CD4-positive, alpha-beta T cell treated with Interleukin-15 for 1 hour (primary cell): ENCODE measurements at places on chromosomes 5 and 9.

DNA sequence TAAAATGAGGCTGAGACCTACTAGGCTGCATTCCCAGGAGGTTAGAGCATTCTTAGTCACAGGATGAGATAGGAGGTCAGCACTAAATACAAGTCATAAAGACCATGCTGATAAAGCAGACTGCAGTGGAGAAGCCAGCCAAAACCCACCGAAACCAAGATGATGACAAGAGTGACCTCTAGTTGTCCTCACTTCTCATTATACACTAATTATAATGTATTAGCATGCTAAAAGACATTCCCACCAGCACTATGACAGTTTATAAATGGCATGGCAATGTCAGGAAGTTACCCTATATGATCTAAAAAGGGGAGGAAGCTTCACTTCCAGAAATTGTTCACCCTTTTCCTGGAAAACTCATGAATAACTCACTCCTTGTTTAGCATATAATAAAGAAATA lies 88.6 kb downstream of the PLPPR1 start:
- DNase-seq = no peak

GRCh38 chr5:75654693-75655295 lies 43.5 kb downstream of the ANKDD1B start:
- no peak for DNase-seq

DNA sequence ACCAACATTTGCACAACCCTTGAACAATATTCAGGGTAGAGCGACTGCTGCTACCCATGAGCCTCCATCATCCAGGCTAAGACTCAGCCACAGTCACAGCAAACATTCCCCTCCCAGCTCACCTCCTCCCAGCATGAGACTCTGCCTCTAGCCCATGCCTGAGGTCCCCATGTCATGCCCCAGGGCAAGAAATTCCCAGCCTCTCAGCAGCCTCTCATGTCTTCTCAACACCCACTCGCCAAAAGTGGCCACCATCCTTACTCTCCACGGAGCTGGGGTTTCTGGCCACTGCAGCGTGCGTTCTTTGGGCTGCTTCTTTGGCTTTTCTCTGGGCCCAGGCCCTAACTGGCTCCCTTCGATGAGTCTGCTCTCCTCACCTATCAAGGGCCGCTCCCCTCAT lies 82.2 kb downstream of the NSUN2 start:
- no peak for DNase-seq

GRCh38 chr9:109880276-109881169 lies 100.5 kb downstream of the PALM2AKAP2 start:
- DNase-seq = no peak

DNA sequence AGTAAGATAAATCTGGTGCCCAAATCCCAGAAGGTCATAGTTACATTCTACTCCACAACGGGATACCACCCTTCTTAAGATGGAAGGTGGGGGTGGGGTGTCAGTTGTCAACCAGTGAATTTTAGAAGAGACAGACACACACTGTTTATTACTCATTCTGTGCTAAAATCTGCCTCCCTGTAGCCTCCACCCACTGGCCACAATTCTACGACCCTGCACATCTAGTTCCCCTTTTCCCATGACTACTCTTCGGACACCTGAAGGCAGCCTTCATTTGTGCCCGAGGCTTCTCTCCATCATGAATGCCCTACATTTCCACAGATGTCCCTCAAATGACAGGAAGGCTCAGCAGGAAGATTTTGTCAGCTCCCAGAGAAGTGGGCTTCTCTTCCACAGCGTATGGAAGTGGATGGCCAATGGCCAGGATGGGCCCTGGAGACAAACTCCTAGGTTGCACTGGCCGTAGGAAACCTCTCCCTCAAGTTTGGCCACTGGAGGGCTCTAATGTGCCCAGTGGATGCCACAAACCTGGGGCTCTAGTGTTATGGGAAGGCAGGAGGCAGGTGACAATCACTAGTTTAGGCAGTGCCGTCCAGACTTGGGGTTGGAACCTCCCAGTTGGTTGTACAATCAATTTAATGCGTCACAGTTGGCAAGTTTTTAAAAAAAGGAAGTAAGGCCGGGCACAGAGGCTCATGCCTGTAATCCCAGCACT lies 46.6 kb downstream of the PTPN3 start:
- DNase-seq = no peak

DNA sequence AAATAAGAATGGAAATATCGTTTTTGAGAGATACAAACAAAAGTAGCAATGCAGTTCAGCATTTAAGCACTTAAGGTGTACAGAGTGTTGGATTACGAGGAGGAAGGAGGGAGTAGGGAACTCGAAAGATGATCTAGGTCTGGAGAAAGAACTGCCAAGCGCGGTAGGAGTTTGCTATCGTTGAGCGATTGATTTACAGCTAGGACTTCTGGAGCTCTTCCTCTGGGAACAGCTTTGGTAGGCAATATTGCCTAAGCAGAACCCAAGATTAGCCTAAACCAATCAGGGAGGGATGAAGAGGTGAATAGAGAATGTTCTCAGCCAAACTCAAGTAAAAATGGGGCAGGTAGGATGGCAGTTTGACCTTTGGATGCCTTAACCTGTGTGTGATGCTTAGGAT lies 965 bp downstream of the CLTA start:
- no peak for DNase-seq

DNA sequence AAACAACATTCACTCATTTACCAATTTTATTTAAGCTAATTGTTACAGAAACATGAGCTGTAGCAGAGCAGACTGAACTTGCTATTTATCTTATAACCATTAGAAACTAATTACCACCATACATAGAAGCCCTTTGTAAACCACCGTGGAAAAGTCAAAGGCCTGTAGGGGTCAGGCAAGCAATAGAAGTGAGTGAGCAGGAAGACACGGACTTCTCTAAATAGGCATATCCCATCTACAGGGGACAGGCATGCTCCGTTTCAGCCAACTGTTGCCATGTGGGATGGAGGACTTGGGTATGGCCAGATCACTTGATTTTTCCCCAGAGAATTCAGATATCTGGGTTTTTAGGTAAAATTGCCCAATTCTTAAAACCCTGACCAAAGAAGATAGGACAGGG lies 44.8 kb downstream of the PRRC1 start:
- no peak for DNase-seq

- DNase-seq = no peak
These were observed 13.4 kb upstream of the JADE2 start for GRCh38 chr5:134511796-134512660.

DNA sequence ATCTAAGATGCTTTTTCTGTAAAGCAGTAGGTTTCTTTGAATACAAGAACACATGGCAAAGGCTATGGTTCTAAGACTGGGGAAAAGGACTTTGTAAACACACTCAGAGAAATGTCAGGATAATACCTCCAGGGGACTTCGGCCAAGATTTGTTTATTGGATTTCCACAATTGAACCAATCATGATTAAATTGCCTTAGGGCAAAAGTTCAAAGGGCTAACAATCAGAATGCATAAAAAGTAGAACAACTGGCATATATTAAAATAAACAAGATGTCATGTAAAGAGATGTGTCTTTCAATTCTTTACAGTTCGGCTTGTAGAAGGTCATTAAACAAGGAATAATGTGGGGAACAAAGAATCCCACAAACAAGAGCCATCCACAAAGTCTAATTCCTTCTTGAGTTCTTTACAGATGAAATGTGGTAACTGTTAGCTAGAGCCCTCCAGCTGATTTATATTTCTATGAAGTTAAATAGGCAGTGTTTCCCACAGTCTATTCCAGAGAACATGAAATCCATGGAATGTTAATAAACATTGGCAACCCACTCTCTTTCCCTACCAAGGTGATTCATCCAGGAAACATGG lies 565.5 kb downstream of the ZNF608 start:
- no peak for DNase-seq

DNA sequence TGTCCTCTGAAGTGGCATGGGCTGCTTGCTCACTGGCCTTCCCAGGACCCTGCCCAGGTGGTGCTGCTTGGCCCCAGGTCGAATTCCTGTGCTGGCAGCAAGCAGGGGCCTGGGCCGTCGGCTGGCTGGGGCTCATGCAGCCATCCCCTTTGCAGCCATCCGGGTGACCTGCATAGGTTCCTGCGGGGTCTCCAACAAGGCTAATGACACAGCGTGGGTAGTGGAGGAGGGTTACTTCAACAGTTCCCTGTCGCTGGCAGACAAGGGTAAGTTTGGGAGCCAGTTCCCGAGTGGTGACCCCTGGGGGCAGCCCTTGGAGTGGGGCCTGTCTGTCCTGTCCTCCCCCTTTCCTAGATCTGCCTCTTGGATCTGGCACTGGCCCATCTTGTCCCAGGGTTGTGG lies 6.1 kb upstream of the EHMT1 start:
- DNase-seq = no peak

DNA sequence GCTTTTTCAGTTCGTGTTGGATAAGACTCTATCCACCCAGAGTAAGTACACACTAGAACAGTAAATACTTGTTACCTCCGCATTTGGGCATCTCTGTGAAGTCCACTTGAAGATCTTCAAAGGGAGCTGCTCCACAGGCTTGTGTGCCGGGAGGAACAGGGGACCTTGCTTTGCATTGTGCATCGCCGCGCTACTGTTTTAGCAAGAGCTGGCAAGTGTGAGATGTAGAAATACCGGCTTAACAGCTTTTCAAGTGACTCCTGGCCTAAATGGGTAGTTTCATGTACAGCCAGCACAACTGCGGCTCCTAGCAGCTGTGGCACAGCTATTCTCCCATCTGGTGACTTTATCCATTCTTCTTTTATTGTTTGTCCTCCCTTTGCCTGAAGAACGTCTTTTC lies 8.4 kb upstream of the ZNF354C start:
- no peak for DNase-seq

DNA sequence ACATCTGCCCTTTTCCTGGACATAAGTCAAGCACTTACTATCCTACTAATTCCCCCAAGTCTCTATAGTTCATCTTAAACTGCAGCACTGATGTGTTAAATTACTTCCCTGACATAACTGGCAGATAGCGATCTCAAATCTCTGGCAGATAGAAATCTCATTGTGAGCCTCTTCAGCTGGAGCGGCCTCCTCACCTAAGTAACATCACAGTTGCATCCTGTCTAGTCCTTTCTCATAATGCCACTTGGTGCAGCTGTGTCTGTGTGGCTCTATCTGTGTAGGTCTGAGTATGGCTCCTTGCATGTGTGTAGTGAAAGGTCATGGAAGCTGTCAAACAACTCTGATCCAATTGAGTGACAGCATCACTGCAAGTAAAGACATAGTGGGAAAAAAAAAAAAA lies 53.6 kb upstream of the FST start:
- DNase-seq = no peak

GRCh38 chr5:65066387-65067146 lies 297.8 kb downstream of the CWC27 start:
- no peak for DNase-seq

DNA sequence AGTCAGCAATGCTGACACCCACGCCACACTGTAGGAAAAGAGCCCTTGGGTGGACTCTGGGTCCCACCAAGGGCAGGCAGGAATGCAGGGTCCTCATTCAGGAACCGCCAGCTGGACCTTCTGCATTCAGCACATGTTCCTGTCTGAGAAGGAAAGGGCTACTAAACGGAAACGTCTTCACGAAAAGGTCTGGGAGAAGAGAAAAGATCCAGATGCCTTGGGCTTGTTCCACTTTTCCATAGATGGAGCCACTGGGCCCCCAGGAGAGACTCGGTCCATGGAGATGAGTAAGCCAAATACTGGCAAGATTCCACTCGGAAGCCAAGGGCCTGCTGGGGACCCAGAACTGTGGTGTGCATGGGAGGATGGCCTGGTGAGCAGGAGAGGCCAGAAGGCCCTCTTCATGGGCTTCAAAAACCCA lies 38.4 kb downstream of the LHFPL2 start:
- no peak for DNase-seq

- DNase-seq = no peak
These were observed 70.4 kb upstream of the IQGAP2 start for GRCh38 chr5:76332611-76333205.
